ENCODE measurements at places on chromosomes 13 and 19. TPM values are rescaled to one million over a fixed set of nuclear protein-coding genes. Genes with fewer than 3 reads are reported as not detected.

GRCh38 chr13:107480130-107480529 is 735.2 kb downstream of the LIG4 start:
- no peak for DNase-seq

DNA sequence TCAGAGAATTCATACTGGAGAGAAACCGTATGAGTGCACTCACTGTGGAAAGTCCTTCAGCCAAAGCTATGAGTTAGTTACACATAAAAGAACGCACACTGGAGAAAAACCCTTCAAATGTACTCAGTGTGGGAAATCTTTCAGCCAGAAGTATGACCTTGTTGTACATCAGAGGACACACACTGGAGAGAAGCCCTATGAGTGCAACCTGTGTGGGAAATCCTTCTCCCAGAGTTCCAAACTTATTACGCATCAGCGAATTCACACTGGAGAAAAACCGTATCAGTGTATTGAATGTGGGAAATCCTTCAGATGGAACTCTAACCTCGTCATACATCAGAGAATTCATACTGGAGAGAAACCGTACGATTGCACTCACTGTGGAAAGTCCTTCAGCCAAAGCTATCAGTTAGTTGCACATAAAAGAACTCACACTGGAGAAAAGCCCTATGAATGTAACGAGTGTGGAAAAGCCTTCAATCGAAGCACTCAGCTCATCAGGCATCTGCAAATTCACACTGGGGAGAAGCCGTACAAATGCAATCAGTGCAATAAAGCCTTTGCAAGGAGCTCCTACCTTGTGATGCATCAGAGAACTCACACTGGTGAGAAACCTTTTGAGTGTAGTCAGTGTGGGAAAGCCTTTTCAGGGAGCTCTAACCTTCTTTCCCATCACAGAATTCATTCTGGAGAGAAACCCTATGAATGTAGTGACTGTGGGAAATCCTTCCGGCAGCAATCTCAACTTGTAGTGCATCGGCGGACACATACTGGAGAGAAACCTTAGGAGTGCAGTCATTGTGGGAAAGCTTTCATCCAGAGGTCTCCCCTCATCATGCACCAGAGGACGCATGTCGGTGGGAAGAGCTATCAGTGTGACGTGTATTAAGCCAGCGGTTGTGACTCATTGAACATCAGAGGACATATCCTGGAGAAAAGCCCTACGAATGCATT is 16.5 kb upstream of the ZNF8 start:
- no peak for DNase-seq

- DNase-seq, result no peak
These were observed 2678.4 kb downstream of the PCDH9 start for GRCh38 chr13:64551755-64552154.

DNA sequence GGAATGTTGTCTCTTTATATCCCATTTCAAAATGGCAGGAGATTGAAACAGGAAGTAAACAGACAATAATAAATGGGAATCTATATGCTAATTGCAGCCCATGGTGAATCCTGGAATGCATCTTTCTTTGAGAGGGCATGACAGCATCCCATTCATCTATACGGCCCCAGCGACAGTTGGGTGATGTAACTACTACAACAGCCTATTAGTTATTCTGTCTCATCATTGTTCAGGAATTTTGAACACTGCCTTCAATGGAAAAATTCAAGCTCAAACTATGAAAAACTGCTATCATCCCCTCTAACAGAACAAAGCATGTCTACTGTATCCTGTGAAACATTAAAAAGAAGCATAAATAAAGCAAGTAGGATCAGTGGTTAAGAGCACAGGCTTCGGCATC is 262.1 kb downstream of the DCT start:
- no peak for DNase-seq

DNA sequence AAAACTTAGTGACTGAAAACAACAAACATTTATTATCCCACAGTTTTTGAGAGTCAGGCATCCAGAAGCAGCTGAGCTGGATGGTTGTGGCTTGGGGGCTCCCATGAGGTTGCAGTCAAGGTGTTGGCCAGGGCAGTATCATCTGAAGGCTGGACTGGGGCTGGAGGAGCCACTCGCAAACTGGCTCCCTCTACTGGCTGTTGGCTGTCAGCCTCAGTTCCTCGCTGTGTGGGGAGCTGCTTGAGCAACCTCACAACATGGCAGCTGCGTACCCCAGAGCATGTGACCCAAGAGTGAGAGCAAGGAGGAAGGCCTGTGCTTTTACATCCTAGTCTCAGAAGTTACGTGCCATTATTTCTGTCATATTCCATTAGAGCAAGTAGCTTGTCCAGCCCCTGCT is 9.7 kb downstream of the YJU2 start:
- DNase-seq, result no peak

GRCh38 chr19:55549500-55550320 is 4.4 kb upstream of the SBK3 start:
- DNase-seq, result no peak

Gene CKM
- 3,869 TPM for polyA plus RNA-seq

DNA sequence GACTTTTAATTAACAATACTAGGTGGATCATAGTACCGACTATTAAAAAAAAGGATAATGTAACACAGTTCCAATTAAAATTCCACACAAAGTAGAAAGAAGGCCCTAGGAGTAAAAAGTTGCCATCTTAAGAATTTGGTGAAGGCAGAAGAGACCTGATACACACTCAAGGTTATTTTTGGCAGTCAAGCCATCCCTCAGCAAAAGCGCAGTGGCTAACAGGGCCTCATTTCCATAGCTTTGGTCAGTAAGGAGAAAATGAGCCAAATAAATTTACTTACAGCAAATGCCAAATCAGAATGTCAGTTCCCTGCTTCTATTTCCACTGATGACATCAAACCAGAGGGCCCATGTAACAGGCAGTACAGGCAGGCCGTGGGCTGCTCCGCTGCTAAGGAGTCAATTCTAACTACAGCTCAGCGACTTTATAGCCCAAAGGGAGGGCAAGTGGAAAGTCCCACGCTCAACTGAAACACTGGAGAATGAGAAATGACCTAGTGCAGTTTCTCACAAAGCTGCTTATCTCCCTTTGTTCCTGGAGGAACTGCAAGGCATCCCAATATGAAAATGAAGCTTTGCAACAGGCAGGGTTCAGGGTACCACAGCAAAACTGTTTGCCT is 6.3 kb downstream of the ARGLU1 start:
- no peak for DNase-seq

DNA sequence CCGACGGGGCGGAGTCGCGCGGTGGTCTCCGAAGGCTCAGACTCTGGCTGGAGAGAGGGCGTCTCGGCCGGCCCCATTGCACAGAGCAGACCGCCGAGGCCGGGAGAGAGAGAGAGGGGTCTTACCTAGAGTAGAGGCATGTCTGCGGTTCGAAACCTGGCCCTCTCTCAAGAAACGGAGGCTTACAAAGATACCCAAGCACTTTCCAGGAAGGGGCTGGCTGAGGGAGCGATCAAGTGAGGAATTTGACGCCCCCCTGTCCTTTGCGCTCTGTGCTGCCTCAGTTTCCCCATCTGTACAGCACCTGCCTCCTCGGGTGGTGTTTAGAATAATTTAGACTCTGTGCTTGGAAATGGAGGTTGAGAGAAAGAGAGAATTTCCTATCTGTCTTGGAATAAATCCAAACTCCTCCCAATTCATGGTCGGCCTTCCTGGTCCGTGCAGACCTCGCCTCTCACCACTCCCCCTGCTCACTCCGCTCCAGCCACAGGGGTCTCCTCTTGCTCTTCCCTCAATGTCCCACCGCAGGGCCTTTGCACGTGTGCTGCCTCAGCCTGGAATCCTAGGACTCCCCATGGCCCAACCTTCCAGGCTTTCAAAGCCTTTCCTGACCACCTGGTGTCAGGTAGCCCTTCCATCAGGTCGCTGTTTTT is 658 bp upstream of the ISOC2 start:
- DNase-seq, result no peak

Gene LIN7B
- polyA plus RNA-seq, result 16.1 TPM

GRCh38 chr13:96952595-96952994 is 41.7 kb downstream of the OXGR1 start:
- DNase-seq, result no peak

Gene GRIN2D
- polyA plus RNA-seq, result 1.4 TPM

DNA sequence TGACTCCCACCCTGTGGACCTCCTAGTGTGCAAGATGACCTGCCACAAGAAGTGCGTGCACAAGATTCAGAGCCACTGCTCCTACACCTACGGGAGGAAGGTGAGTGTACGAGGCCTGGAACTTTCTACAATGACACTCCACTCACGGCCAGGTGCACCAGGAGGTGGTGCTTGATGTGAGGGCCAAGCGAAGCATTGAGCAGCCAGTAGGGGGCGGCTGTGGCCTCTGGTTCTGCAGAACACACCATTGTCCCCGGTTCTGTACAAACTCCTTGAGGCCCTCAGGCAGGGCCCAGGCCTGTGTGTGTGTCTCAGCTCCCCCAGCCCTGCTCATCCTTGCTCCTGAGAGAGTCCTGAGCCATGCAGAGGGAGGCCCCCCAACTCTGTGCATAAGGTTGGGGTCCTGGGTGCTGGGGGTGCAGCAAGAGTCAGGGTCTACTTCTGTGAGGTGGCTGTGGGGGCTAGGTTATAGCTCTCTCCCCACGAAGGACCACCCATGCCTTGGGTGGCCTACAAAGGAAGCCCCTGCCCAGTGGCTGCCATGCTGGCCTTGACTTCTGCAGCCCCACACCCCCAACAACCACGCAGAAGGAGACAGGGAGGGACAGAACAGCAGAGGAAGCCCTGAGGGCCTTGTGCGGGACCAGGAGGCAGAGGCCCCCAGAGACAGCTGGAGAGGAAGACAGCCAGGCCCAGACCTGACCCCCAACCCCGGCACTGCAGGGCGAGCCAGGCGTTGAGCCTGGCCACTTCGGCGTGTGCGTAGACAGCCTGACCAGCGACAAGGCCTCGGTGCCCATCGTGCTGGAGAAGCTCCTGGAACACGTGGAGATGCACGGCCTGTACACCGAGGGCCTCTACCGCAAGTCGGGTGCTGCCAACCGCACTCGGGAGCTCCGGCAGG is 9.7 kb upstream of the USE1 start:
- DNase-seq, result no peak

DNA sequence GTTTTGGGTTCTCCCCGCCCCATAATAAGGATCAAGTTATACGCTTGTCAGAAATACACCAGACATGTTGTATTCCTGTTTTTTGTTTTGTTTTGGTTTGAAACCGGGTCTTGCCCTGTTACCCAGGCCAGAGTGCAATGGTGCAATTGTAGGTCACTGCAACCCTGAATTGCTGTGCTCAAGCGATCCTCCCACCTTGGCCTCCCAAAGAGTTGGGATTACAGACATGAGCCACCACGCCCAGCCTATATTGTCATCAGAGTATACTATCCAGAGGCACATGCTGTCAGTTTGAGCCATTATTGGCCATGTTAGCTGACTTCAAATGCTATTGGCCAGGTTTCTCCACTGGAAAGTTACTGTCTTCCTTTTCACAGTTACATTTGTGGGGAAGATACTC is 9.8 kb downstream of the SAFB start:
- DNase-seq, result no peak

DNA sequence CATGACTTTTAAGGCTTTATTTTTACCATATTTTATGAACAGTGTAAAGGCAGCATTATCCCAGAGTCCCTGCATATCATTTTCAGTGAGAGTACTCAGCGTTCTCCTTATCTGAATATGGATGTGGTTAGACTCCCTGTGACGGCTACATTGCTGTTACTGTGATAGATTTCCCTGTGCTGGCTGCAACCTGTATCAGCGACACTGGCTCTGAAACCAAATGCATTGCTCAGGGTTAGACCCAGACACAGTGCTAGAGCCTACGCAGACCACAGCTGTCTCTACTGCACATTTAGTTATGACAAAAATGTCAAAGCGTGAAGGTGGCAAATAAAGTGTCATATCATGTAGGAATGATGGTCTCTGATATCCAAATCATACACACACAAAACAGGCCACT is 138.0 kb downstream of the ENOX1 start:
- no peak for DNase-seq

Gene KLK4
- polyA plus RNA-seq, result not detected

- DNase-seq, result no peak
These were observed 14.8 kb downstream of the CEBPG start for GRCh38 chr19:33388231-33388724.

DNA sequence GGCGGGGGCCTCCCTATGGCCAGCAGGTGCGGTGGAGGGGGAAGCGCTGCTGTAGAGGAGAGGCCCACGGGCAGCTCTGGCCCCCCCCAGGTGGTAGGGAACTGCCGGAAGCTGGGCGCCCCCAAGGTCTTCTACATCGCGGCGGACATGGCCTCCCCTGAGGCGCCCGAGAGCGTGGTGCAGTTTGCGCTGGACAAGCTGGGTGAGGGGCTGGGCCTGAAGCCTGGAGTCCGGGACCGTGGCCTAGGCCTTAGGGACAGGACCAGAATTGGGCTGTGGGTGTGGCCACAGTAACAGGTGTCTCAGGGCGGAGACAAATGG is 3.8 kb upstream of the RPL36 start:
- no peak for DNase-seq

GRCh38 chr13:110298505-110299282 is 8.3 kb downstream of the COL4A1 start:
- DNase-seq, result no peak

Gene PSPC1
- polyA plus RNA-seq, result 46.5 TPM

- no peak for DNase-seq
These were observed 4.1 kb downstream of the ATP8A2 start for GRCh38 chr13:25375727-25376358.

DNA sequence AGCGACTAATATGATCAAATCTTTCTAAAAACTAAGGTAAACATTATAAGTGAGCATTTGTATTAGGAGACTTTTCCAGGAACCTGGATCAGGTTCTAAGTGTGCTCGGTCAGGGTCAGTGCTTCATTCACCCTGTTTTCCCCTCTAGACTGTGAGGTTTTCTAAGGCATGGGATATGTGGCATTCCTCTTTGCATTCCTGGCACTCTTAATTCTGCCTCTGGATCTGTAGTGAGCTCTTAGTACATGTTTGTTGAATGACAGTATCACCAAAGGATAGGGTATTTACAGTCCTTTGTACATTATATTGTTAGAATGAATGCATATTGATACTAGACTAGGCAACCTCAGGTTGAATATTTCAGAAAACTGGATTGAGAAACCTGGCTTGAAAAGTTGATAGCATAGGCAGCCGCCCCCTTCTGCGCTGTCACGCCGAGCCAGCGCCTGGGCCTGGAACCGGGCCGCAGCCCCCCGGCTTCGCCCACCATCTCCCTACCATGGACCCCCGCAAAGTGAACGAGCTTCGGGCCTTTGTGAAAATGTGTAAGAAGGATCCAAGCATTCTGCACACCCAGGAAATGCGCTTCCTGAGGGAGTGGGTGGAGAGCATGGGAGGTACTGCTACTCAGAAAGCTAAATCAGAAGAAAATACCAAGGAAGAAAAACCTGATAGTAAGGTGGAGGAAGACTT is 156.5 kb downstream of the KCNRG start:
- no peak for DNase-seq
